NCI-H1417 treated with DMSO at 0.1 percent for 48 hours (cell line): ENCODE measurements at places on chromosomes 11 and 22.

DNA sequence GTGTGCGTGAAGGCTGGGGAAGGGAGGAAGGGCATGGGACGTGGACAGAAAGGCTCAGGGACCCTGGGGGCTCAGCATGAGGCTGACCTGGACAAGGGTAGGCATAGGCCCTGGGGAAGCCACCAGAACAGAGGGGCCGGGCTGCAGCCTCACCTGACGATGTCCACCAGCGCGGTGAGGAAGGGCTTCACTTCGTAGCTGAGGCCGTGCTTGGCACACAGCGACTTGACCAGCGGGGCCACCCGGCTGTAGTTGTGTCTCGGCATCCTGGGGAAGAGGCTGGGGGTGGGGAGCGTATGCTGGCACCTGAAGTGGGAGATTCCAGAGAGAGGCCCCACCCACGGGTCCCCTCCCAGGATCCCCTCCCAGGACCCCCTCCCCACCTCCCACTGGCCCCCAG, 15.6 kb downstream of the FADS3 start:
- DNase-seq, result no peak

GRCh38 chr22:39839204-39839603, 54.4 kb downstream of the ENTHD1 start:
- DNase-seq, result no peak

GRCh38 chr11:66559142-66559865, 9.1 kb downstream of the CTSF start:
- DNase-seq, result no peak

- DNase-seq, result no peak
Measured at GRCh38 chr11:94147433-94147845, 18.8 kb downstream of the PANX1 start.

- DNase-seq, result no peak
Measured at GRCh38 chr11:118142081-118142480, 10.5 kb downstream of the SCN4B start.

DNA sequence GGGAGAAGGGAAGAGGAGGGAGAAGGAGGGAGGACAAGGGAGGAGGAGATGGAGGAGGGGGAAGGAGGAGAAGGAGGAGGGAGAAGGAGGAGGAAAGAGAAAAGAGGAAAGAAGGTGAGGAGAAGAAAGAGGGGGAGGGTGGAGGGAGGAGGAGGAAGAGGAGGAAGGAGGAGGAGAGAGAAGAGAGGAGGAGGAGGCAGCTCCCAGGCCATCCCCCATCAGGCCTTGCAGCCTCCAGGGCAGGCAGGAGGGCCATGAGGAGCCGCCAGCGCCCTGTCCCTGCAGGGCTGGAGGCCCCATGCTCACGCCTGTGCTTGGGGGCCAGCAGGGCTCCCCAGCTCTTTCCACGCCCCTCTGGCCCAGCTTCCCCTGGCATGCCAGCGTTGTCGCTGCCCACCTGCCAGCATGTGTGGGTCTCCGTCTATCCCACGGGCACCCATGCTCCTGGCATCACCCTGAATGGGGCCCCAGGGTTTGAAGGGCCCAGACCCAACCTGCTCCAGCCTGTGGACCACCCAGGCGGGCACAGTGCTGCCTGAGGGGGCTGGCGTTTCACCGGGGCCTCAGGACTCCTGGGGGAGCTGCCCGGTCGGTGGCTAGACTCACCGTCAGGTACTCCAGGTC, 5.2 kb downstream of the TSPAN32 start:
- no peak for DNase-seq

DNA sequence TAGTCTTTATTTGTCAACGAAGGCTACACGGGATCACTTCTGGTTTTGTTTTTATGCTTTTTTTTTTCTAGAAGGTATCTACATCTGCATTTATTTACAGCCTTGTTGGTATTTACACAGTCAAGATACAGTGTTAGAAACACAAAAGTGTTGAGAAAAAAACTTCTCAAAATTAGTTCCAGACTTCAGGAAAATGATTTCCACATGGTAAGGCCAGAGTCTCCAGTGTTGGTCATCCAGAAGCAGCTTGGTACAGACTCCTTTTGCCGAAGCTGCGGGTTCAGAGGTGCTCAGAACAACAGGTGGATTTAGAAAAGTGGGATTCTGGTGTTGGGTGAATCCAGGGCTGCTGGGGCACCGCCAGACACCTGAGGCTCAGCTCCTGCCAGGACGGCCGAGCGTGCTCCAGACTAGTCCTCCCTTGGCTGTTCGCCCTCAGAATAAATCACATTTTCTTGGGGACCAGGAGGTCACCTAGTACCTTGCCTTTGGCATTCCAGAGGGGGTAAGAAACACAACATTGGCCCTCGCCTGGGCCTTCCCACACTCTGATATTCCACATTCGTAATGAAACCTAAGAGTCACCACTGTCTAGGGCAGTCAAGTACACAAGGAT, 78.7 kb upstream of the NARS2 start:
- DNase-seq, result no peak

- DNase-seq, result no peak
Measured at GRCh38 chr22:48490500-48491411, 1336.9 kb downstream of the BRD1 start.
